Ovary (tissue), 10 donors: ENCODE measurements at places on chromosomes 3 and 15. TPM values are rescaled to one million over a fixed set of nuclear protein-coding genes. Genes with fewer than 3 reads are reported as not detected.

DNA sequence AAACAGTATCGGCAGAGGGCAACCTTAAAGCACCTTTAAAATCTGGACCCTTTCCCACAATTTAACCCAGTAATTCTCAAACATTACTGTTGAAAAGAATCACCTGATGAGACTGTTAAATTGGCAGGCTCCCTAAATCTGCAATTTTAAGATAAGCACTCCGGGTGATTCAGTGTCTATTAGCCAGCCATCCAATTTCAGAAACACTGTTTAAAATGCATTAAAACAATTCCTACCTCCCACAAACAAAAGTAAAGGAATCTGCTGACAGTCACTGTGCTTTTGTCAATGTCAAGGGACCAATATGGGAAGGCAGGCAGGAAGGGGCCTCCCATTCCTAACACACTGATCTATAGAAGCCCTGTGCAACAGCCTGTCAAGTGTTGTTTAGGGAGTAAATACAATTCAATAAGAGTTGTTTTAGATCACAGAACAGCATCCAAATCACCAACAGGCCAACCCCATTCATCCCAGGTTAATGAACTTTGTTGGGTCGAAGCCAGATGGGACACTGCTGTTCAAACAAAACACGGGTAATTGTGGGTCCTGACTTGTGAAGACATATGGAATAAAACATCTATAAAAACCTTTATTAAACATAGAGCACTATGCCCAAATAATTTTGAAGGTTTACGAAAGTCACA lies 21.4 kb downstream of the SIAH2 start:
- H3K27ac ChIP-seq: no peak overlapping the region
- no peaks in the 10 kb centered on the region for H3K36me3 ChIP-seq
- H3K27me3 ChIP-seq: no peaks in the 10 kb centered on the region
- no peak for DNase-seq

DNA sequence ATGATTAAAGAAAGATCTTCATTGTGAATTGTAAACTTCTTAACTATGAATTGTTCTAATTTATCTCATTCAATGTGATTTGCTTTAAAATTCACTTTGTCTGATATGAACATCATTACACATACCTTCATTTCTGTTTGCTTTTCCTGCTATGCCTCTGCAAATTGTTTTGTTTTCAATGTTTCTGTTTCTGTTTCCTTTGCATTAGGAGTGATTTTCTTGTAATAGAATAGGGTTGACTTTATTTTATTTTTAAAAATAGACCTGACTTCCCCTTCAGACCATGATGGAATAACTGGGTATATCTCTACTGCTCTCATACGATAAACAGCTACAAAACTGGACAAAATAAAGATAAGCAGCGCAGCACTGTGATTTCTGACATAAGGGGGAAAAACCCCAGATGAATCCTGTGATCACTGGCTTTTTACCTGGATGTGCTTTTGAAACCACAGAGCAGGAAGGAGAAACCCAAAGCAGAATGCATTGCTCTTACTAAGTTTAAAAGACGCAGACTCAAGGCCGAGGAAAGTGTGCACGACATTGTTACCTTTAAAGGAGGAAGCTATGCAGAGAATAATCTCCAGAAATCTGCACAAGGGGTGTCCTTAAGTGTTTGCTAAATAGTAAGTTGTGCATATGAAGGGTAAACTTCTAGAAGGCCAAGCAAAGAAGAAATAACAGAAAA lies 420.2 kb downstream of the TBC1D5 start:
- H3K27ac ChIP-seq: no peak overlapping the region
- H3K4me1 ChIP-seq: no peaks in the 10 kb centered on the region
- no peaks in the 10 kb centered on the region for H3K36me3 ChIP-seq
- DNase-seq: no peak

DNA sequence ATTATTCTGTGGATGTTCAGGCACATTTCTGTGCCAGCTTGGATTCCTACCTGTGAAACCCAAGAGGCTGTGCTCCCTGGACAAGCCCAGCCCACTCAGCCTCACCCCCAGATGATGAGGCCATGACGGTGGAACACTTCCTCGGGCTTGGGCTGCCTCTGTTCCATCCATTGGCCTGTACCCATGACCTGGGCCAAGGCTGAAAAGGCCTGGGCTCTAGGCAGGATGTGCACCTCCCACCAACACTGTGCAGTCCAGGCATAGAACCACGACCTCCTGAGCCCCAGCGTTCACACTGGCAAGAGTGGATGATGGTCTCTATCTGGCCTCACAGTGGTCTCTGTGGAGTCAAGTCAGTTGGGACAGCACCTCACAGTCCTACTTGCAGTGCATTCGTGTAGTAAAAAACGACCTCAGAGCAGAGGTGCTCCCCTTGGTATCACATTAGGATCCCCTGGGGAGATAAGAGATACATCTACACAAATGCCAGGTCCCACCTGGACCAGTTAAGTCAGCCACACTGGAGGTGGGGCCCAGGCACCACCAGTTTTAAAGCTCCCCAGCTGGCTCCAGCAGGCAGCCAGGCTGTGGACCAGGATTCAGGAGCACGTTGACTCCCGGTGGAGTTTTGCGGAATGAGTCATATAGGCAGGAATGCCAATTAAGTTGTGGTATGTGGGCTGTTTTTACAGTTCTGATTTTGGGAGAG lies 39.0 kb upstream of the IGF1R start:
- no peak for DNase-seq
- H3K36me3 ChIP-seq: no peaks in the 10 kb centered on the region
- H3K27ac ChIP-seq: no peak overlapping the region
- H3K27me3 ChIP-seq: no peaks in the 10 kb centered on the region
- no peaks in the 10 kb centered on the region for H3K4me1 ChIP-seq
- H3K4me3 ChIP-seq: no peak overlapping the region

- H3K4me1 ChIP-seq: no peaks in the 10 kb centered on the region
- no peak overlapping the region for H3K4me3 ChIP-seq
- H3K27ac ChIP-seq: no peak overlapping the region
- no peaks in the 10 kb centered on the region for H3K27me3 ChIP-seq
- no peaks in the 10 kb centered on the region for H3K36me3 ChIP-seq
Observed at GRCh38 chr15:77243716-77244401, 172.9 kb upstream of the TSPAN3 start.

- DNase-seq: no peak
- H3K27me3 ChIP-seq: no peaks in the 10 kb centered on the region
- no peak overlapping the region for H3K4me3 ChIP-seq
Observed at GRCh38 chr15:78306176-78306774, 6.9 kb upstream of the SKIC8 start.

DNA sequence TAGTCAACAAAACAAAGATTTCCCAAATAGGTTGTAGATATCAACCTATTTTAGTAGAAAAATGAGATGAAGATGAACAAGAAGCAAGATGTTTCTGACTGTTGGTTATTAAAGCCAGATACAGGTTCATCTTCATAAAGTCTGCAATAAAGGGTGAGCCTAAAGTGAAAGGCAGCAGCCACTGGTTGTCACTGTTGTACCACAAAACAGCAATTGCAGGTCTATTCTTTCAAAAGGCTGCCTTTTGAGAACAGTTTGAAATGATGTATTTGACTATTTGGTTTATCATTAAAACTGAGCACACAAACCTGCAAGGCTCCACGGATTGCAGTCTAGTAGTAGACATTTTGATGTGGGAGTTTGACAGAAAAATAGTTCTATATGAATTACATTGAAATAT lies 543.4 kb downstream of the GBE1 start:
- H3K4me1 ChIP-seq: no peaks in the 10 kb centered on the region
- no peaks in the 10 kb centered on the region for H3K27me3 ChIP-seq
- DNase-seq: no peak
- H3K4me3 ChIP-seq: no peak overlapping the region
- no peaks in the 10 kb centered on the region for H3K36me3 ChIP-seq
- H3K27ac ChIP-seq: no peak overlapping the region

GRCh38 chr3:71035314-71035713 lies 548.2 kb downstream of the FOXP1 start:
- no peak for DNase-seq
- H3K4me3 ChIP-seq: no peak overlapping the region
- no peaks in the 10 kb centered on the region for H3K27me3 ChIP-seq
- peaks cover 18% of the 10 kb centered on the region for H3K4me1 ChIP-seq

- no peak for DNase-seq
- H3K27ac ChIP-seq: no peak overlapping the region
- no peaks in the 10 kb centered on the region for H3K36me3 ChIP-seq
- peaks cover 6% of the 10 kb centered on the region for H3K27me3 ChIP-seq
- H3K4me3 ChIP-seq: peak overlapping the region; percentile 58
Observed at GRCh38 chr3:128486205-128486628, 6.8 kb downstream of the GATA2 start.

GRCh38 chr3:188796122-188796631 lies 375.6 kb upstream of the TPRG1 start:
- H3K4me1 ChIP-seq: peaks cover 3% of the 10 kb centered on the region
- no peak overlapping the region for H3K27ac ChIP-seq
- no peaks in the 10 kb centered on the region for H3K27me3 ChIP-seq
- H3K4me3 ChIP-seq: no peak overlapping the region
- no peak for DNase-seq

DNA sequence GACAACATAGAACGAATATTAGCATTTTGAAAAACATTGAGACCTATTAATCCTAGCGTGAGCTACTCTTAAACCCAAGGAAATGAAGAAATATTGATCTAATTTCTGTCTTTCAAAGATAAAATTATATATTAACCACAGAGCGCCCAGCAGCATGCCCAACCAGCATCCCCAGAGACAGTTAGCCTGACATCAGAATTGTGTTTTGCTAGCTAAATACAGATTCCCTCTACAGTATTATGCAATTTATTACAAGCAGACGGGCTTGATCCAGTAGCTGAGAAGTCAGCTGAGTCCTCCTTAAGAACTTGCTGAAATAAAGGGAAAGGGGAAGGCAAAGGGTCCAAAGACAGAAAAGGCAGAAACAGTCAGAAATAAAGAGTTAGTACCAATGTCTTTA lies 7.2 kb upstream of the TUSC7 start:
- no peak overlapping the region for H3K4me3 ChIP-seq
- H3K27me3 ChIP-seq: no peaks in the 10 kb centered on the region
- H3K36me3 ChIP-seq: no peaks in the 10 kb centered on the region
- DNase-seq: no peak

- no peaks in the 10 kb centered on the region for H3K27me3 ChIP-seq
- H3K4me3 ChIP-seq: no peak overlapping the region
- DNase-seq: no peak
- H3K4me1 ChIP-seq: peaks cover 2% of the 10 kb centered on the region
- H3K27ac ChIP-seq: no peak overlapping the region
Observed at GRCh38 chr15:56957812-56958406, 39.5 kb downstream of the TCF12 start.

- DNase-seq: no peak
- H3K4me3 ChIP-seq: no peak overlapping the region
- no peaks in the 10 kb centered on the region for H3K36me3 ChIP-seq
Observed at GRCh38 chr3:119636891-119637611, 23.3 kb downstream of the POPDC2 start.

DNA sequence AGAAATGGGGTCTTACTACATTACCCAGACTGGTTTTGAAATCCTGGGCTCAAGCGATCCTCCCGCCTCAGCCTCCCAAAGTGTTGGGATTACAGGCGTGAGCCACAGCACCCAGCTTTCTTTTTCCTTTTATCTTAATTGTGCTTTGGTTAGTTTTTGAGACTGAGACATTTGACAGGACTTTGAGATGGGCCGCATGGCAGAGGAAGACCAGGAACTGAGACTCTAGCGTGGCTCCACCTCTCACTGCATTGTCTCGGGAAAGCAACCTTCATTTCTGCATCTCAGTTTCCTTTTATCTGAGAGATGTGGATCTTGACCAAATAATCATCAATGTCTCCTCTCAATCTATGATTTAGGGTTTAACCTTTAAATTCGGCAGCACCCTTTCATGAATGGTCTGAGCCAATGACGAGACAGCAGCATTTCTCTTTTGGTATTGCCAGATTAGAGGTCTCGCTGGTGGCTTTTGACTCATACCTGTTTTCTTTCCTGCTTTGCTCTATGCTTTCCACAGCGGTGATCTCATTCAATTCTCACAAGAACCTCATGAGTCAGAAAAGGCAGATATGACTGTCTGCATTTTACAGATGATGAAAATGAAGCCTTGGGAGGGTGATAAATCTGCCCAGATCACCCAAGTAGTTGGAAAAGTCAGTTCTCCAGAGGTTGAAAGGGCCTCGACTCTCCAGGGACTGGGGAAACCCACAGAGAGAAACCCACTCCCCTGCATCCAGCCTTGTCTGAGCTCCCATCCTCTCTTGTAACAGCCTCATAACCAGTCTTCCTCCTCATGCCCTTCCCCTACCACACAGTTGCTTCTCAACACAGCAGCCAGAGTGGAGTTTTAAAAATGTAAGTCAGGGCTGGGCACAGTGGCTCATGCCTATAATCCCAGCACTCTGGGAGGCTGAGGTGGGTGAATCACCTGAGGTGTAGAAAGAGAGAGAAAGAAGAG lies 84.8 kb upstream of the FOXB1 start:
- no peak for DNase-seq
- no peaks in the 10 kb centered on the region for H3K4me1 ChIP-seq
- no peaks in the 10 kb centered on the region for H3K27me3 ChIP-seq
- no peak overlapping the region for H3K27ac ChIP-seq
- no peaks in the 10 kb centered on the region for H3K36me3 ChIP-seq

GRCh38 chr3:138371070-138371965 lies 22.9 kb downstream of the MRAS start:
- DNase-seq: no peak
- H3K27me3 ChIP-seq: no peaks in the 10 kb centered on the region

DNA sequence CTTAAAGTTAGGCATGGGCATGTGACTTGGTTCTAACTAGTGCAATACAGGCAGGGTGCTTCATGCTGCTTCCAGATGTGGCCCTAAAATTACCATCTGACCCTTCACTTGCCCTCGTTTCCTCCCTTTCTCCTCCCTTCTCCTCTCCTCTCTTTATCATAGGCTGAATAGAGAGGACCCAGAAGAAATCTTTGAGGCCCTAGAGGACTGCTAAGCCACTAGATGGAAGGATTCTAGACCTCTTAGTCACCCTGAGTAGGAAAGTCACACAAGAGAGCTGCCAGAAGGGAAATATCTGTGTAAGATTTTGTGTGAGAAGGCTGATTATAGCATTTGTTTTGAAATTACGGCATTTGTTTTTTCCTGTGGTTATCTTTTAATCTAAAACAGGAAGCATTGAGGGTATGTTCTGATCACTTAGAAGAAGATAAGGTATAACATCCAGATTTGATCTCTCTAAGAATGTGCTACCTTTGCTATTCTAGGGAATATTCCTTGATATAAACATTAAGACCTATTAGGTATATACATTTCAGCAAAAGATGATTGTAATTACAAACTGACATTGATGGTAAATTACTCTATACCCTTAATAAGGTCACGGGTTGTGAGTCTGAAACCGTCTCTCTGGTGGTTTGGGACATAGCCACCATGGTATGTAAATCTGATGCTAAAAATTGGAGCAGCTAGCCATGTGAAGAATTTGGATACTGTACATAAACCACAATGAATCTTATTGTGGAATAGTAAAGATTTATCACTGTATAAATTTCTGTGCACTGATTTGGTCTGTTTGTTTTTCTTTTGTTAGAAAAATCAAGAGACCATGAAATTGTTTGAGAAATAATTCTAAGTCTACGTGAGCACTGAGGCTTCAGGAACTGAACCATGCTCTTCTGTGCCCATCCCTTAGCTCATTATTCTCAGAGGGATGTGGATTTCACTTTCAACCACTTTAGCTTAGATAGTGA lies 84.1 kb downstream of the TP63 start:
- peaks cover 2% of the 10 kb centered on the region for H3K4me1 ChIP-seq
- no peak overlapping the region for H3K27ac ChIP-seq
- no peaks in the 10 kb centered on the region for H3K36me3 ChIP-seq
- no peaks in the 10 kb centered on the region for H3K27me3 ChIP-seq
- no peak overlapping the region for H3K4me3 ChIP-seq

The PLSCR2 gene
- 0.35 TPM for total RNA-seq

The SNX33 gene
- total RNA-seq: 33.4 TPM

The DAZL gene
- not detected for total RNA-seq

The ADPRH gene
- 4.8 TPM for total RNA-seq

The FANCI gene
- 4.1 TPM for total RNA-seq

The TMCO5A gene
- not detected for total RNA-seq

The MEGF11 gene
- total RNA-seq: 1.6 TPM
